NCI-H1092 (cell line): ENCODE measurements at places on chromosomes 2 and 18.

- DNase-seq: no peak
These were observed 159.6 kb downstream of the CCBE1 start for GRCh38 chr18:59537579-59537978.

DNA sequence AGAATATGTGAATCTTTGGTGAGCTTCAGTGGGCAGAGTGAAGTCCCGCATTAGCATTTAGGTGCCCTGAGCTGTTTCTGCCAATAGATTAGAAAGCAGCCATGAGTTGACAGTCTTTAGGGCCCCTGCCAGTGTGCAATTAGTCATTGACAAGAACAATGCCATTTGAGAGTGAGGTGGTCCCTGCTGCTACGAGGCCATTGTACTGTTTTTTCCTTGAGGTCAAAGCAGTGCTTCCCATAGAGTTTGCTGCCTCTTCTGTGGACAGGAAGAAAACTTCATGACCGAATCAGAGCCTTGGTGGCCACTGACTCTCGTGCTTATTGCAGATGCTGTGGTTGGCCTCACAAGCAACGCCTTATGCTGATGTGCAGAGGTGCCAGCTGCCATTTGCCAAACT, 102.7 kb downstream of the SH3BP4 start:
- no peak for DNase-seq

- DNase-seq: no peak
These were observed 73.3 kb upstream of the FSIP2 start for GRCh38 chr2:185665251-185665814.

DNA sequence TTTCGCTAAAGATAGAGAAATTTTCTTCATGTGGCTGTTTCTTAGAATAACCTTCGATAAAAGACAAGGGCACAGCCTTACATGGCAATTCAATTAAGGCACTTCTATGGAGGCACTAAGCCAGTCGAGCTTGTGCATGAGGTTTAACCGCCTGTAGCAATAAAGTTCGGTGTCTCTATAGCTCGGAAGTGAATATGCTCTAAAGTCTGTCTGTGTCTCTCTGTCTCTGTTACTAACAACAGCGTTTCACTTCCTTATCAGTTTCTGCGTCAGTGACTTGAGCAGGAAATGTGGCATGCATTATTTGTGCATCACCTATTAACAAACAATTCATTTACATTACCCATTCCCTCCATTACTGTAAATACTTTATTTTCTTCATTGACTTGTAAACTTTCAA, 365.1 kb upstream of the NETO1 start:
- DNase-seq: no peak

- DNase-seq: no peak
These were observed 129.8 kb downstream of the BCL2L11 start for GRCh38 chr2:111250448-111251030.

DNA sequence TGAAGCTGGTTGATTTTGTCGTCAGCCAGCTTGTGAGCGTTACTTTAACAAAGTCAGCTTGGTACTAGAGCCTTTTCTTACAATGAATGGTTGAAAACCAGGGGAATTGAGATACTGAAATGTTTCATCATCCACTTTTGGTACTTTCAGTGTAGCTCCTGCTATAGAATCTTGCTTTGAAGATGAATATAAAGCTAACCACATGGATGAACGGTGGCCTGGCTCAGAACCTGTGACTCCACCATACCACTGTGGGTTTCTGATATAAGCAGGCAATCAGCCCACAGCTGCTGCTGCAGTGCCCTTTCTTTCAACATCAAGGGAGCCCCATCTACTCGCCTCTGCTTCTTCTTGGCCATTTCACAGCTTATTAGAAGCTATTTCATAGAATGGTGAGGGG, 53.2 kb upstream of the GPR45 start:
- DNase-seq: no peak

- no peak for DNase-seq
These were observed 766 bp downstream of the CCDC85A start for GRCh38 chr2:56184500-56185011.

GRCh38 chr18:69402533-69402989, 1.9 kb downstream of the DOK6 start:
- no peak for DNase-seq

DNA sequence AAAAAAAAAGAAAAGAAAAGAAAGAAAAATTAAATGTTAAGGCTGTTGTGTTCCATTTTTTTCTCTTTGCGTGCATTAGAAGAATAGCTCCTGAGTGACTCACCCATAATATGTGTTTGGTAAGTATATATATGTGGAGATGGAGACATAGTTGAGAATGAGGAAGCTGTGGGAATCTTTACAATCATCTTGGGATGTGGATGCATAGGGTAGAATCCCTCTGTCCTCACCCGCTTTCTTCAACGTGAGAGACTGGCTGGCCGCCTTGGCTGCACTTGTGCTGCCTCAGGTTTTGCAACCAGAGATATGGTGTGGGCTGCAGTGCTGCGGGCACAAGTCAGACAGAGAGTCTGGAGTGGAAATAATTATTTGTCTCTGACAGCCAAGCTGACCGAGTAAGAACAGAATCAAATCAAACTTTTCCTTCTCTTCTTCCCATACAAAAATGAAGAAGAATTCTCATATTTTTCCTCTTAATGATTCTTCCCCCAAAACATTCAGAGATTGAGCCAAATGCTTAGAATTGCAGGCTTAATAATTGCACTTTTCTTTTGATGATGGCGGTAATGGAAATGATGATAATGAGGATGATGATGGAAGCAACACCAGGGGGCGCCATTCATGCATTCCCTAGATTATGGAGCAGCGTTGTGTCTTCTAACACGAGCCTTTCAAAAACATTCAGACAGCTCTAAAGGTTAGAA, 48.5 kb downstream of the SERPINB7 start:
- no peak for DNase-seq

GRCh38 chr2:70003093-70003830, 41.8 kb upstream of the ASPRV1 start:
- no peak for DNase-seq

DNA sequence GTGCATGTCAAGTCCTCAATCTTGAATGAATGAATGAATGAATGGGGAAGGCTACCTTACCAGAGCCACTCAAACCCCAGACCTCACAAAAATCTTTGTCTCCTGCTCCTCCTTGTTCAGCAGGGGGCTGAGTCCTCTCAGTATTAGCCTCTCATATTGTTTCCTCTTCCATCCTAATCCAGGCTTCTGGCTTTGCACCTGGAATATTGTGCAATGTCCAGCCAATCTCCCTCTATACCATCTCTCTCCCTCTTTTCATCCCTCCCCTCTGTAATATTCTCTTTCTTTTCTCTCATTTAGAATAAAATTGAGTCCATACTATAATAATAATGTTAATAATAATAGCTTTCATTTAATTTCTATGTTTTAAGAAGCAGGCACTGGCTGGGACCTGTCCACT, 34.3 kb downstream of the ARHGAP25 start:
- DNase-seq: no peak

DNA sequence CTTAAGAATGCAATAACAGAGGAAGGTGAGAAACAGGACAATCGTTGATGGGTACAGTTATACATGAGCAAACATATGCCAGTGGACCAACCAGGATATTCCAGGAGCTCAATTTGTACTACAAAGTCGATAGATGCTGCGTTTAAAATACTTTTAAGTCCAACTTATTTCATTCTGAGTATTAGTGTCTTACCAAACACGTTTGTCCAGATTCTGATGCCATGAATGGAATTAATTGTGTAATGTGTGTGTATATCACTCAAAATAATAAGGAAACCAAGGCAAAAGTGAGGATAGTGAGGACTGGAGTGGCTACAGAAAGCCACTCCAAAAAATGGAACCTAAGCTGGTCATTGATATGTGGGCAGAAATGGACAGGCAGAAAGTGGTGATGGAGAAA, 332.6 kb downstream of the RIT2 start:
- DNase-seq: no peak

- DNase-seq: no peak
These were observed 22.4 kb downstream of the RRM2 start for GRCh38 chr2:10144771-10145518.
